ENCODE measurements at places on chromosomes 2 and 18. TPM values are rescaled to one million over a fixed set of nuclear protein-coding genes. Genes with fewer than 3 reads are reported as not detected.

DNA sequence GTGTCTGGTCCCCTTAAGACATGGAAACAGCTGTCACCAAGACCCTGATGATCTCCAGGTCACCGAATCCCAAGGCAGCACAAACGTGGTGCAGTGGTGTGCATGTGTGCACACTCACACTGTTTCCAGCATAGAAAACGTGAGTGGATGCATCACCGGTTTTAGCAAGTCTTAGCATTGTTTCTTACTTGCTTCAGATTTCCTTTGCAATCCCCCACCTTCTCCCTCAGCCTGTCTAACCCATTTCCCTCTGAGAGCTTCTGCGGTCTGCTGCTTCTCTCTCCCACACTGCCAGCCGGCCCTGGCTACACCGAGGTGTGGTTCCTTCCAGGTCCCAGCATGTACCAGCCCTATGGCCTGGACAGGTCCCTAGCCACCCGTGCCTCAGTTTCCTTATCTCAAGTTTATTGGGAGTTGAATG, 343.4 kb upstream of the HS6ST1 start:
- no peaks in the 10 kb centered on the region for H3K36me3 ChIP-seq
- peak; percentile 5 for DNase-seq
- H3K4me1 ChIP-seq, result no peaks in the 10 kb centered on the region

- no peaks in the 10 kb centered on the region for H3K4me1 ChIP-seq
- H3K27me3 ChIP-seq, result no peaks in the 10 kb centered on the region
- DNase-seq, result no peak
- H3K36me3 ChIP-seq, result peaks cover 13% of the 10 kb centered on the region
These were observed 221.9 kb downstream of the DYM start for GRCh38 chr18:49238433-49239042.

GRCh38 chr2:234998404-234999211, 46.8 kb downstream of the SH3BP4 start:
- H3K27me3 ChIP-seq, result peaks cover 9% of the 10 kb centered on the region
- H3K4me1 ChIP-seq, result no peaks in the 10 kb centered on the region
- no peaks in the 10 kb centered on the region for H3K36me3 ChIP-seq
- no peak overlapping the region for H3K27ac ChIP-seq

- H3K4me1 ChIP-seq, result no peaks in the 10 kb centered on the region
- H3K27me3 ChIP-seq, result peaks cover 9% of the 10 kb centered on the region
- no peak overlapping the region for H3K4me3 ChIP-seq
These were observed 50.2 kb upstream of the DTNA start for GRCh38 chr18:34659579-34660517.

DNA sequence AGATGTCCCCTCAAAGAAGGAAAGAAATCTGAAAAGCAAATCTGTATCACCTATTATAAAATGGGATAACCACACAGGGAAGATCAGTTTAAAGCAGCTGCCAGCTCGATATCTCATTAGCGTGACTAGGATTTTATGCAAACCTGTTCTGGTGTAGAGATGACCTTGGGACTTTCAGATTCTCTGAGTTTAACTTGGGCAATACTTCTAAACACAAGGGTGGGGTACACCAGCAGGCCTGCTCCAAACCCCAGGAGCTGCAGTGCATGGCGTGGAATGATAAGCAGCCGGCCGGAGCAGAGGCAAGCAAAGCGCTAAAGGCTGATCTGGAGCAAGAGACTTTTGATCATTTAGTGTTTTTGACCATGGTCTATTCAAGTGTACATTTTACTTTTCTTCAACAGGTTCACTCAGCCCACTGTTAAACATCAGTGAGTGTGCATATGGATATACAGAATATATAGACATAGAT, 4.7 kb downstream of the SERTAD2 start:
- peaks cover 66% of the 10 kb centered on the region for H3K4me1 ChIP-seq
- no peaks in the 10 kb centered on the region for H3K36me3 ChIP-seq
- no peak overlapping the region for H3K27ac ChIP-seq
- no peak overlapping the region for H3K4me3 ChIP-seq

DNA sequence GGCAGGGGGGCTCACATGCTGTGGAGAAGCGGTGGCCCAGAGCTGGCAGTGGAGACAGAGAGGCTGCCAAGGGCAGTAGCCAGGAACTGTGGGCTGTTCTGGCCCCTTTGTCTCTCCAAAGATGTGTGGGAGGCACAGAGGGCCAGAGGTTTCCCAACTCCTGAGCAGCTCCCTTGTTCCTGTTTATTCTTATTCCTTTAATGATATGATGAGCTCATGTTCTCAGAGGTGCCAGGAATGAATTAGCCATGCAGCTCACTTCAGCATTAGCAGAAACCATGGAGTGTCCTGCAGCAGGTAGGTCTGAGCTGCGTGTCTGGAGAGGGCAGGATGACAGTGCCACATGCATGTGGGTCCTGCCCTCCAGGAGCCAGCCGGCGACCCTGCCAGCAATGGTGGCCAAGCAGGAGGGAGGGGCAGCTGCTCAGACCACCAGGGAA, 77.9 kb upstream of the FZD7 start:
- H3K27ac ChIP-seq, result no peak overlapping the region
- DNase-seq, result no peak
- H3K36me3 ChIP-seq, result no peaks in the 10 kb centered on the region

- no peaks in the 10 kb centered on the region for H3K27me3 ChIP-seq
- peaks cover 68% of the 10 kb centered on the region for H3K4me1 ChIP-seq
- H3K36me3 ChIP-seq, result no peaks in the 10 kb centered on the region
- peak; percentile 24 for DNase-seq
These were observed 22.0 kb downstream of the MARCHF4 start for GRCh38 chr2:216350214-216350791.

DNA sequence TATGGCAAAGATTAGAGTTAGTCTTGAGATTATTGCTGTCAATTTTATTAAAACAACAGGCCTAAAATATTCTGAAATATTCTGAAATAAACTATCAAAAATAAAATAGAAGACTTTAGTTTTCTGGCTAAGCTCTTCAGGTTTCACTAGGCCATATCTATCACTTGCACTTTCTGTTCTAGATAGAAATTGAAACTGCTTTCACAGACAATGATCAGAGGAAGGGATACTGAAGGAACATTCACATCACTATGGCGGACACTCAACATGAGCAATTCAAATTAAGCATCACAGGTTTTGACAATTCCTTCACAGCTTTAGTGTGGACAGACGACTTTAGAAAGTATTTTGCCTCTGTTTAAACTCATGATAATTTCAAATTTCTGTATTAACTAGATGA, 586.4 kb upstream of the REG3G start:
- no peaks in the 10 kb centered on the region for H3K27me3 ChIP-seq
- DNase-seq, result no peak
- no peaks in the 10 kb centered on the region for H3K36me3 ChIP-seq
- H3K4me1 ChIP-seq, result no peaks in the 10 kb centered on the region
- no peak overlapping the region for H3K4me3 ChIP-seq
- H3K27ac ChIP-seq, result no peak overlapping the region

DNA sequence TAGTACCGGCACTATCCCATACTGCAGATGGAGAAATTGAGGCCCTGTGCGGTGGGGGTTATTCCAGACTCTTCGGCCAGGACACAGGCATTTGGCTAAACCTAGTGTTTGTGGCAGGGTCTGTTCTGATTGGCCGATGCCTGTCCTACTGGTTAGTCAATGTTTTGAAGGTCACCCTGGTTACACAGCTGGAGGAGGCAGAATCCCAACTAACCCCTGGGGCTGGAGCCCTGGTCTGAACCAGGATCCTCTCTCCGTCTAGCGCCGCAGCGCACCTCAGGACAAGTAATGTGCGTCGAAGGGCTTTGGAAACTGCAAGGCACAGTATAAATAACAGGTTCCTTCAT, 19.4 kb downstream of the TEX44 start:
- peaks cover 39% of the 10 kb centered on the region for H3K4me1 ChIP-seq
- peak overlapping the region; percentile 27 for H3K4me3 ChIP-seq
- no peaks in the 10 kb centered on the region for H3K36me3 ChIP-seq
- H3K27ac ChIP-seq, result peak overlapping the region; percentile 98

DNA sequence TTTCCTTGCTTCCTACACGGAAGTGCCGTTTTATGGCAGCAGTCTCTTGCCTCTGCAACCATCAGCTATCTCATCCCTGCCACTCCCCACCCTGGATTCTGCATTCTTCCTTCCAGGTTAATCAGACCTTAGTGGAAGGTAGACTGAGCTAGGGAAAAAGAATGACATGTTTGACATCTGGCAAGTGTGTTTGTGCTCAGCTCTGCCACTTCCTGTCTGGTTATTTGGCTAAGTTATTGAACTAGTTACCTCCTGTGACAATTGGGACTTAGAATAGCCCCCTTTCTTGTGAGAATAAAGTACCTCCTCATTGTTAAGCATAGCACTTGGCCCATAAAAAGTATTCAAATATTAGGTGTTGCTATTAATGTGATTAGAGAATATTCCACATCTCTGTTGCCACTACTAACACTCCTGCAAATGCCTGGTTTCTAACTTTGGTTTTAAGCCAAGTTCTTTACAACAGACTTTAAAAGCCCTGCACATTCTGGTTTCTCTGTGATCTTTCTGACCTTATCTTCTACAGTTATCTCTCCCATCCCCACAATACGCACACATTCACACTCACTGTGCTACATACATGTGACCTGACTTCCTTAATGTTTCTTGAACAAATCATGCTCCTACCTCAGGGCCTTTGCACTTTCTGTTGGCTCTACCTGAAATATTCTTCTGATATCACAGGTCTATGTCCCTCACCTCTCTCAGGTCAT, 10.8 kb upstream of the MAPRE2 start:
- H3K36me3 ChIP-seq, result no peaks in the 10 kb centered on the region
- peaks cover 54% of the 10 kb centered on the region for H3K4me1 ChIP-seq
- H3K27ac ChIP-seq, result peak overlapping the region; percentile 98
- H3K4me3 ChIP-seq, result peak overlapping the region; percentile 80
- no peaks in the 10 kb centered on the region for H3K27me3 ChIP-seq
- DNase-seq, result no peak

- peak overlapping the region; percentile 1 for H3K27ac ChIP-seq
- peaks cover 41% of the 10 kb centered on the region for H3K4me1 ChIP-seq
- peaks cover 7% of the 10 kb centered on the region for H3K36me3 ChIP-seq
- no peak for DNase-seq
These were observed 3.8 kb downstream of the DLX2 start for GRCh38 chr2:172098650-172099471.

- H3K4me3 ChIP-seq, result no peak overlapping the region
- DNase-seq, result no peak
- peaks cover 8% of the 10 kb centered on the region for H3K4me1 ChIP-seq
- no peak overlapping the region for H3K27ac ChIP-seq
- H3K36me3 ChIP-seq, result no peaks in the 10 kb centered on the region
- peaks cover 4% of the 10 kb centered on the region for H3K27me3 ChIP-seq
These were observed 18.4 kb upstream of the CNDP2 start for GRCh38 chr18:74477771-74478170.

- peaks cover 56% of the 10 kb centered on the region for H3K36me3 ChIP-seq
- H3K4me3 ChIP-seq, result no peak overlapping the region
- peaks cover 23% of the 10 kb centered on the region for H3K4me1 ChIP-seq
- no peak for DNase-seq
These were observed 3.5 kb downstream of the TEX261 start for GRCh38 chr2:70991142-70991541.

The CNGA3 gene
- total RNA-seq, result not detected

The ADGRF3 gene
- total RNA-seq, result 3.1 TPM

The TMBIM1 gene
- 69.6 TPM for total RNA-seq

The MOGAT1 gene
- total RNA-seq, result 0.18 TPM

The MAP4K3 gene
- 22.7 TPM for total RNA-seq

Measured in activated T-helper 2 cell treated with anti-CD3 and anti-CD28 coated beads, Interferon-gamma antibody, Interleukin-2, Interleukin-4, amounts not matched to agents 10 μg/mL and 5 μg/mL and 100 μg/mL, durations not matched to agents 14 hours and 24 hours and 36 hours (primary cell).